ENCODE measurements at places on chromosomes 13 and 19. TPM values are rescaled to one million over a fixed set of nuclear protein-coding genes. Genes with fewer than 3 reads are reported as not detected.

The PEAK3 gene
- total RNA-seq: not detected

The LYPD5 gene
- 0.50 TPM for total RNA-seq

The CYP2A7 gene
- not detected for total RNA-seq

The NXNL1 gene
- total RNA-seq: not detected

The KLK4 gene
- not detected for total RNA-seq

- no peak for DNase-seq
Observed at GRCh38 chr19:33668968-33669367, 47.2 kb downstream of the CHST8 start.

DNA sequence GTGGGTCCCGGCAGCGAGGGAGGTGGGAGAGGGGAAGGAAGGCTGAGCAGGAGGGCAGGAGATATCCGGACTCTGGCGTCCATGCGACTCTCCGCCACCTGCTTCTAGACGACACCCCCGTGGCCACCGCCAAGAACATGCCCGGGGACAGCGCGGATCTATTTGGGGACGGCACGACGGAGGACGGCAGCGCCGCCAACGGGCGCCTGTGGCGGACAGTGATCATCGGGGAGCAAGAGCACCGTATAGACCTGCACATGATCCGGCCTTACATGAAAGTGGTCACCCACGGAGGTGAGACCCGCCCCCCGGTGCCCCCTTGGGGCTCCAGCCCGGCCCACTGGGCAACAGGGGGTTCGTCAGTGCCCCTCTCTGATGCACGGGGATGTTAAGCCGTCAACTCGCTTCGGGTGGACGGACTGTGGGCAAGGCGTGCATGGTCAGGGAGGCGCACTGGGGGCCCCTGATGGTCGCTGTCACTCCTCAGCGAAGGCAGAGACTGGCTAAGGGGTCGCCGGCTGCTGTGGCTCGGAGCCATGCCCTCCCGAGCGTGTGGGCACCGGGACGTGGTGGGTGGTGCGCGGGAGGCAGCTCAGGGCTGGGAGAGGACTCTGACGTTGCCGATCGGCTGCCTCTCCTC lies 25.1 kb upstream of the NMRK2 start:
- no peak for DNase-seq

GRCh38 chr19:34269968-34270621 lies 15.7 kb downstream of the GARRE1 start:
- peak; percentile 55 for DNase-seq

DNA sequence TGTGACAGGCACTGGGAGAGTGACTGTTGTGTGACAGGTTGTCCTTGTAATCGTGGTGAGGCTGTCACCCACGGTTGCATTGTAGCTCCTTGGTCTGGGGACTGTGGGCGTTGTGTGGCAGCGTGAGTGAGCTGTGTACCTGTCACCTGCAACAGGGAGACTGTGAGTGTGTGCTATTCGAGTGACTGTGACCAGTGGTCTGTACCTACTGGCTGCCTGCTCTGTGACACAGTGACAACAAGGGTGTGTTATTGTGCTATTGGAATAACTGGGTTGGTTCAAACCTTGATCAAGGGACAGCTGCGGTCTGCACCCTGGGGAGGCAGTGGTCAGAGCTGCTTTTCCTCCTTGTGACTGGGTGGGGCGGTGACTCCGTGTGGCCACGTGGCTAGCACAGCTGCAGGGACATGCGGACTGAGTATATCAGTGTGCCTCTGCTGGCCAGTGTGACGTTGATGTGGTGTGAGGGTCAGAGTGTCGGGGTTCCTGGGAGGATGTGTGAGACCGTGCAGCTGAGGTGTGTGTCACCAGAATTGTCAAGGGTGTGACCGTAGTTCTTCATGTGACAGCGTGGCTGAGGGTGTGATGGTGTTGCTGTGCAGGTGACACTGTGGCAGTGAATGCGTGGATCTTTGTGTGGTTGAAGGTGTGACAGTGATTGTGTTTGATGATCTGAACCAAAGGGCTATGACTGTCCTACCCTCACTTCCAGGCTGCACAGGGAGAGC lies 10.1 kb upstream of the NFIX start:
- DNase-seq: peak; percentile 33

DNA sequence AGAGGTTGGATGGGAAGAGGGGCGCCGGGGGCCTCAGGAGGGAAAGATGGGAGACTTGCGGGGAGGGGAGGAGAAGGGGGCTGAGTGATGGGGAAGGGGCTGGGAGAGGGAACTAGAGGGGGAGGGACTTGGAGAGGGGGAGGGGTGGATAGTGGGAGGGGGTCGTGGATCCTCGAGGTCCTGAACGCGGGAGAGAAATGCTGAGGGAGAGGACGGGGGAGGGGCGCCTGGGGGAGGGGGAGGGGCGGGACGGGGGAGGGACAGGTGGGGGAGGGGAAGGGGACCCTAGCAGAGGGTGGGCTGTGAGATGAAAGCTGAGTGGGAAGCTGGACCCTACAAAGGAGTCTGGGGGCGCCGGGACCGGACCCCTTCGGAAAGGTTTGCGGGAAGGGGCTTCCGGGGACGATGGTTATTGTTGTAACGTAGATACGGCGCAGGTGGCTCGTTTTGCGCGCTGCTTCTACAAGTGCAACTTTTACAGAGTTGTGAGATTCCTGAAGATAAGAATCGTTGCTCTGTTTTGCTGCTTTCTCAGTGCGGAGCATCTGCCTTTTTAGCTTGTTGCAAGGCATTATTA lies 418 bp downstream of the ZNF444 start:
- no peak for DNase-seq

- no peak for DNase-seq
Observed at GRCh38 chr13:22091971-22092300, 421.1 kb downstream of the FGF9 start.

DNA sequence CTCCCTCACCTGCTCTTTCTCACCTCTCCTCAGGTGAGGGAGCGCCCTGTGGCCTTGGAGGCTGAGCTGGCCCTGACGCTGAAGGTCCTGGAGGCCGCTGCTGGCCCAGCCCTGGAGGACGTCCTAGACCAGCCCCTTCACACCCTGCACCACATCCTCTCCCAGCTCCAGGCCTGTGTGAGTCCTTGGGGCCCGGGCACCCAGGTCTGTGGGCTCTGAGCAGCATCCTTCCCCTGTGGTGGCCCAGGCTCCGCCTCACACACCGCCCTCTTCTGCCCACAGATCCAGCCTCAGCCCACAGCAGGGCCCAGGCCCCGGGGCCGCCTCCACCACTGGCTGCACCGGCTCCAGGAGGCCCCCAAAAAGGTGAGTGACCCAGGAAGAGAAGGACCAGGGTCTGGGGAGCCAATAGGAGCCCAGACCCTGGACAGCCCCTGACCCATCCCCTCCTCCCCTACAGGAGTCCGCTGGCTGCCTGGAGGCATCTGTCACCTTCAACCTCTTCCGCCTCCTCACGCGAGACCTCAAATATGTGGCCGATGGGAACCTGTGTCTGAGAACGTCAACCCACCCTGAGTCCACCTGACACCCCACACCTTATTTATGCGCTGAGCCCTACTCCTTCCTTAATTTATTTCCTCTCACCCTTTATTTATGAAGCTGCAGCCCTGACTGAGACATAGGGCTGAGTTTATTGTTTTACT lies 1.9 kb downstream of the IFNL1 start:
- no peak for DNase-seq

- no peak for DNase-seq
Observed at GRCh38 chr13:66546534-66547379, 683.4 kb downstream of the PCDH9 start.

DNA sequence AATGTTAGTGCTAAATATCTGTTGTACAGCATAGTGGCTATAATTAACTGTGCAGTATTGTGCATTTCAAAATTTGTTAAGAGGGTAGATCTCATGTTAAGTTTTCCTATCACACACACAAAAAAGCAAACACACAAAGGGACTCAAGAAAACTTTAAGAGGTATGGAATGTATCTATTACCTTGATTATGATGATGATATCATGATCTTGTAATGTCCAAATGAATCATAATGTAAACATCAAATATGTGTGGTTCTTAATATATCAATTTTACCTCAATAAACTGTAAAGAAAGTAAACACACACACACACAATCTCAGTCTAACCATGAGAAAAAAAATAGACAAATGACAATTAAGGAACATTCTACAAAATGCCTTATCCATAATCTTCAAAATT lies 934.6 kb downstream of the SLITRK1 start:
- DNase-seq: no peak

GRCh38 chr19:4094761-4095487 lies 28.2 kb upstream of the ZBTB7A start:
- DNase-seq: no peak
